Peyer's patch (tissue), 4 donors: ENCODE measurements at places on chromosomes 5 and 9. TPM values are rescaled to one million over a fixed set of nuclear protein-coding genes. Genes with fewer than 3 reads are reported as not detected.
A peak's percentile ranks its signal among the peaks of the same experiment; 100 is the strongest.

CCL28 gene
- total RNA-seq, result 22.3 TPM

FSTL4 gene
- 0.35 TPM for total RNA-seq

KLF9 gene
- 56.0 TPM for total RNA-seq

HARS1 gene
- 24.3 TPM for total RNA-seq

SLC25A2 gene
- 1.8 TPM for total RNA-seq

ENTPD8 gene
- 81.8 TPM for total RNA-seq

SPINK1 gene
- total RNA-seq, result 436 TPM

SH3RF2 gene
- 39.6 TPM for total RNA-seq

SHOC1 gene
- not detected for total RNA-seq

KIAA0825 gene
- 5.4 TPM for total RNA-seq

DMRT3 gene
- not detected for total RNA-seq

PCDHA9 gene
- total RNA-seq, result not detected

BDP1 gene
- 25.7 TPM for total RNA-seq

CTNND2 gene
- 14.9 TPM for total RNA-seq

- no peak for DNase-seq
Observed at GRCh38 chr5:120098902-120099535, 365.1 kb upstream of the PRR16 start.

GRCh38 chr9:14806941-14807520 is 84.5 kb upstream of the CER1 start:
- DNase-seq, result no peak

GRCh38 chr5:33409435-33410170 is 31.2 kb upstream of the TARS1 start:
- no peak for DNase-seq

DNA sequence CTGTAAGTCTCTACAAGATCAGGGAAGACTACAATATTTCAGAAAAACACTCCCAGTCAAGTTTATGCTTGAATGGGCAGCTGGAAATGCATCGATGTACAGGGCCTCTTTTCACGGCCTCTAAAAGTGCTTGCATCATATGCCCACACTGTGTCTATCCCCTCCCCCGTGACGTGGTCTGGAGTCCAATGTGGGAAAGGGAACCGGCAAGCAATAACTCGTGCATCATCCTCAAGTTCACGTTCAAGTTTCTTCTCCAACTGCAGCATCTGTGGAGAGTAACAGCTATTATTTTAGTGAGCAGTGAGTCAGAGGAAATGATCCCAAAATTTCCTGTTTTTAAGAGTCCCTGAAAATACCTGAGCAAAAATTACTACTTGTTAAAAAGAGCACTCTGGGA is 22.3 kb downstream of the ATPSCKMT start:
- no peak for DNase-seq

GRCh38 chr9:90107726-90108655 is 503.2 kb downstream of the GADD45G start:
- DNase-seq, result no peak

- DNase-seq, result no peak
Observed at GRCh38 chr5:93192683-93193082, 388.3 kb downstream of the NR2F1-AS1 start.

DNA sequence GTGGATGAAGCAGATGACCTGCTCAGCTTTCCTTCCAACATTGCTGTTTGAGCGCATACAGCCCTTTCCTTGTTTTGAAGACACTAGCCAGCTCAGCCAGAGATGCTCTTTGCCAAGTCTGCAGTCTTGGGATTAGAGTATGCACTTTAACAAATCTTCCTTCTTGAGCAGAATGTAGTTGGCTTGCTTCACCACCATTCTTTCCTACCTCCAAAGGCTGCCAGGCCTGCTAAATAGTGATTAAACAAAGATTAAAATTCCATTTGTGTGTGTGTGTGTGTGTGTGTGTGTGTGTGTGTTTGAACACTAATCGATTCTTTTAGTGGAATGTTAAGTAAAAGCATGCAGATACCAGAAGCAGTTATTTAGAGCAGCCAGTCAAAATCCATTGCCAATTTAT is 97.6 kb downstream of the GALNT10 start:
- DNase-seq, result no peak

- DNase-seq, result no peak
Observed at GRCh38 chr5:95884017-95884325, 61.4 kb upstream of the GLRX start.

- DNase-seq, result no peak
Observed at GRCh38 chr5:21646469-21646868, 1206.7 kb downstream of the CDH12 start.

- DNase-seq, result peak; percentile 95
Observed at GRCh38 chr9:127955294-127956015, 17.8 kb upstream of the DPM2 start.

DNA sequence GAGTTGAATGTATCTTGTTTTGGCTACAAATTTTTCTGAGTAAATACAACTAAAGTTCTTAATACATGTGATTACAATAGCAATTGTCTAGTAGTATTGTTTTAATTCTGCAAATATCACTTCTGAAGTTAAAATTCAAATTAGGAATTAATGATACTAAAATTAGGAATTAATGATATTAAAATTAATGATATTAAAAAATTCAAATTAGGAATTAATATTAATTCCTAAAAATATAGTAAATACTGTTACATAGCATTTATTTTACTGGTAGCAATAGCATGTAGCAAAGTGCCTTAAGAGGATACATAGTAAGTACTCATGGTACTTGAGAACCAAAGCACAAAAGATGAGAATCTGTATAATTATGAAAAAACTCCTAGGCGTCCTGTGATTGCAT is 136.2 kb downstream of the DMXL1 start:
- no peak for DNase-seq

DNA sequence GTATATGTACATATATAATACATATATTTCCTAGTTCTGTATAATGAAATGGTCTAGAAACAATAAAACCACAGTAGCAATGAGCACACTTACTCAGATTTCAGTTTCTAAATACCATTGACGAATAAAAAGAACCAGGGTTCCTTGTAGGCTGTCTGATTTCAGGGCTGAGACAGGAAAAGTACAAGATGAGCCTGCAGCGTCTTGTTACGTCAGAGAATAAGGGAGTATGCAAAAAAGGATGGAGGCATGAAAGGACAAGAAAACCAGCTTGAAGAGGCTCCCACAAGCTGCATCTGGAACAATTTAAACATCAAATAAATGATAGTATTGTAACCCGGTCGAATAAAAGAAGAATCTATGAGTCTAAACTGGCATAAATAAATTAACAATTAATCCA is 17.8 kb upstream of the TIFAB start:
- no peak for DNase-seq

DNA sequence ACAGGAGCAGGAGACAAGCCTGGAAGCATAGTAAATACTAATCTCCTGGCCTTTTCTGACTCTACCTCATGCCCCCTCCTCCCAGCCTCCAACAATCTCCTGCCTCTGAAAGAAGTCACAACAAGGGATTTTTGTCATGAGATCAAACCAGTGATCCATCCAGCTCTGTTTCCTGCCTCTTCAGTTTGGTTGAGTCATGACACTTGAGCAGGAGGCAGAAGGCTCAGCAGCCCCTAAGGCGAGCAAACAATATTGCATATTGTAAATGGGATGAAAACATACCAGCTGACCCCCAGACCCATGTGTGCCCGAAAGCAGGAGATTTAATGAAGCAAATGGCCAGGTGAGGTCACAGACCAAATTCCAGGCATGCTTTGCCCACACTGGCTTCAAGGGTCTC is 272.8 kb downstream of the GAS1 start:
- DNase-seq, result no peak

DNA sequence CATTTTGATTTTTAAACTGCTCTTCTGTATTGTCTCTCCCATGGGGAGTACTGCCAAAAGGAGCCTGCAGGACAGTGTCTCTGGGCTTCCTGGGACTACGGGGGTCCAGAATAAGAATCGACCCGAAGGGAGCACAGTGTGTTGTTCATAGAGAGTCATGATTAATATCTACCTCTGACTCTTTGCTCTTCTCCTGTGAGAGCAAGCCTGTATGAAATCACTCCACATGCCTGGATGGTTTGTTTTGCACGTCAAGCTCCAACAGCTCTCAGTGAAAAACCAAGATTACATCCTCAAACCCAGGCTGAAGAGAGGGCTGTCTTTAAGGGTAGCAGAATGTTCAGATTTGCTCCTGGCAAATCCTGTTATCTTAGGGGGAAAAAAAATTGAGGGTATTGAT is 1860.0 kb upstream of the WWC1 start:
- DNase-seq, result no peak

DNA sequence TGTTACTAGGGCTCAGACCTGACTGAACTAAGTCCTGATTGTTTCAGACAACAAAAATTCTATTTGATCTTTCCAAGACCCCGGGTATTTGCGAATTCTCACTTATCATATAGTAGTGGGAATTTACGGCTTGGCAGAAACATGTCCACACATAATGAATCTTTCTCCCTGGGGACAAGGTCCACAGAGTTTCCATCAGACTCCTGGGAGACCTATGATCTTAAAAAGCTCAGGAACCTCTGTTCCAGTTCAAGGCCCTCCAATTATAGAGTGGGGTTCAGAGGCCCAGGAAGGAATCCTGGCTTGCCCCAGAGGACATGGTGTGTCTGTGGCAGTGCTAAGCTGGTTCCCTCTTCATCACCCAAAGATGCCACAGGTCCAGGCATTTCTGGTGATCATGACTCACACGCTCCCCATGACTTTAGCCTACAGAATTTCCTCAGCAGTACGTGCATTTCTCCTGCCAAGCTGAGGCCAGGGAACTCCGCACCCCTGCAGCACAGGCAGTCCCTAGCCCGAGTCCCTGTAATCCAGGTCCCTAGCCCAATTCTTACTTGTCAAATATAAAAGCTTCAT is 12.6 kb downstream of the RAPGEF1 start:
- DNase-seq, result no peak

DNA sequence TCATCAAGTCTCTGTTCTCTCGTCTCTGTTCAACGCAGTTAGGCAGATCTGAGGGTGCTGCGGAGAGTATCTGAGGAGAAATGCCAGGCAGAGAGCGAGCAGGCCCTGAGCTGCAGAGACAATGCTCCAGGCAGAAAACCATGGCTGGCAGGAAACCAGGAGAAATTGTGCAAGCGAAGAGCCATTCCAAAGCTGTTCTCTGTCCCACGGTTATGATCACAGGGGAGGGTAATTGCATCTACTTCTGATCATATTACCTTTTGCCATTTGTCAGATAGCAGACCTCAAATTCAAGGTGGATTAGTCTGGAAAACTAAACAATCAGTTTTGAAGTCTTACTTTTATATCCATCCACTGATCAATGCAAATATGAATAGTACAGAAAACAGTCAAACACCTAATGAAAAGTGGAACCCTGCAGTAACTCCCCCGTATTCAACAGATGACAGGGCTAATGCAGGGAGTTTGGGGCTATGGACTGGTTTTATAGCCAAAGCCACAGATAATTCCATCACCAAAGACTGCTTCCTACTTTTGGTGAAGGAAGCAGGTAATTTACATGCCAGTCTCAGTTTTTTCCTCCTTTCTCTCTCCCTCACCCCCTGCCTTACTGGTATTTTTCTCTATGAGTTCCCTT is 228.0 kb downstream of the DCP2 start:
- DNase-seq, result no peak

GRCh38 chr5:124439609-124440008 is 306.8 kb downstream of the ZNF608 start:
- no peak for DNase-seq

GRCh38 chr9:36341936-36342577 is 58.0 kb downstream of the RNF38 start:
- DNase-seq, result no peak

- DNase-seq, result no peak
Observed at GRCh38 chr5:75640826-75641225, 29.6 kb downstream of the ANKDD1B start.

GRCh38 chr9:73118286-73118685 is 33.4 kb upstream of the ANXA1 start:
- no peak for DNase-seq

DNA sequence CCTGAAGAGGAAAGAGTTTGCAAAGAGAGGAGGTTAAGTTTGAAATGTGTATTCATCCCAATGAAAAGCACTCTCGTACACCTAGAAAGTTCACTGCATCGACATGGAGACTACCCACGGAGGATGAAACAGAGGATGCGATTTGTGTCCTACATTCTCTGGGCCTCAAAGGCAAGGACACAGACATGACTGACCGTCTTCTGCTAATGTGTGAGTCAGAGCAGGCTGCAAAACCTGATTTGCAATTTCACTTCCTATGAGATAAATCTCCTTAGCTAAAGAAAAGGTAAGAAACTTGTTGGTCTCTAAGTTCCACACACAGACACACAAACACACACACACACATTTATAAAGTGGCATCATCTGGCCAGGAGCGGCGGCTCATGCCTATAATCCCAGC is 98.6 kb downstream of the GNAQ start:
- DNase-seq, result no peak

- no peak for DNase-seq
Observed at GRCh38 chr5:115543365-115544042, 1.1 kb downstream of the FEM1C start.

DNA sequence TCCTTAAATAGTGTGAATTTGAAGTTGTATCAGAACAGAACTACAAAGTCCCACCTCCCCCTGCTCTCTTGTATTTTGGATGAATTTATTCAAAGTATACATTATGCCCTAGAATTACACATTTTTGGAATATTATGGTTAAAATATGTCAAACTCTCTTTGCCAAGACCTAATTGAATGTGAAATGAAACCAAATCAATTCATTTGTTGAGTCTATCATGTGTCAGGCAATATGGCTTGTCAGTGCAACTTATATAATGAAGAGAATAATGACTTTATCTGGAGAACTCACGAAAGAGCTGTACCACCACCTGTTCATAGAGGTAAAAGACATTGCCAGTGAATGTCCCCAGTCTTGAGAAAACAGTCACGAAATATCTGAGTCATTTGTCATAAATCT is 106.8 kb downstream of the TUSC1 start:
- no peak for DNase-seq

GRCh38 chr5:147927901-147928300 is 21.6 kb upstream of the C5orf46 start:
- DNase-seq, result no peak

DNA sequence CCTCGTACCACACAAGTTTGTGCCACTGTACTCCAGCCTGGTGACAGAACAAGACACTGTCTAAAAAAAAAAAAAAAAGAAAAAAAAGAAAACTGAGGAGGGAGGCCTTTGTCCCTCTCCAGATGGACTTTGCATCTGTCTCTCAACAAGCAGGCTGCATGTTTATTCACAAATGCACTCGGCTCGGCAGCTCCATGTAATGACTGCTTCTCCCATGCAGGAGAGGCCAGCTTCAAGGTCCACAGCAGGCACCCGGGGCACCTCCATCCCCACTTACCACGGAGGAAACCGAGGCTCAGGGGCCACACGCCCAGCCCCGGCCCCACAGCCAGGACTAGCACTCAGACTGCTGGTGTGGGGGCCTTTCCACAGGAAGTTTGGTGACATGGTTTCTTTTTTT is 13.1 kb upstream of the NCS1 start:
- DNase-seq, result no peak

GRCh38 chr5:71475788-71476384 is 20.4 kb downstream of the BDP1 start:
- no peak for DNase-seq

- no peak for DNase-seq
Observed at GRCh38 chr9:137138058-137138721, 764 bp upstream of the GRIN1 start.

DNA sequence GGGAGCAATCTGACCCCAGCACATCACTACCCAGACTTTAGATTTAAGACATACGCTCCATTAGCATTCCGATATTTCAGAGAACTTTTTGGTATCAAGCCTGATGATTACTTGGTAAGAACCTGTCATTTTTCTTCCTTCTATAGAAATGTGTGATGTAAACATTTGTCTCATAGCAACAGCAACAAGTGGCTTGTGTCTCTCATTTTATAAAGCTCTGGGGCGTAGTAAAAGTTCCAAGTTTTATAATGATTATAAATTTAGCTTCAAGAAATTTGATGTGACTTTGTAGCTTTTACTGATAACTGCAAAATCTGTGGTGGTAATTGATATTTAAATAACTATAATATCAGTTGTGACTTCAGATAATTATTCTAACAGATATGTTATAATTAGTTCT is 137.2 kb downstream of the PRKACG start:
- no peak for DNase-seq
